ENCODE measurements at places on chromosomes 7 and 10.

GRCh38 chr10:132997517-132998265 is 55.3 kb upstream of the CFAP46 start:
- DNase-seq = no peak

DNA sequence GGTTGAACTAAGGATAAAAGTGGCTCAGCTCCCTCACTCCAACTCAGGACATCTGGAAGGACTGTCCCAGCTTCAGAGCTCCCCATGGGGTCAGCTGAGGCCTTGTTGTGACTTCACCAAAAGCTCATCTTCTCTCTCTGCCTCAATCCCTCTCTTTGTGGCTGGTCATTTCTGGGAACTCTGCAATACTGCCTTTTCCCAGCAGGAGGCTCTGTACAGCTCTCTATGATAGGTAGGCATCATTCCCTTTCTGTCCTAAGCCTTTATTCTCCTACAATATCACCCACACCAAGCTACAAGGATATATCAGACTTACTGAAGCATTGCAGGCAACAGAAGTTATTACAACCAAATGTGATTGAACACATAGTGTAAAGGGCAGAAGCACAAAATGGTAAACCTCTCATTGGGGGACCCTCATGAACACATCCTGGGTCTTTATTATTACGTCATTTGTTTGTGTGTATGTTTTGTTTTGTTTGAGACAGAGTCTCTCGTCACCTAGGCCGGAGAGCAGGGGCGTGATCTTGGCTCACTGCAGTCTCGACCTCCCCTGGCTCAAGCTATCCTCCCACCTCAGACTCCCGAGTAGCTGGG is 36.7 kb upstream of the PRPS1L1 start:
- DNase-seq = no peak

DNA sequence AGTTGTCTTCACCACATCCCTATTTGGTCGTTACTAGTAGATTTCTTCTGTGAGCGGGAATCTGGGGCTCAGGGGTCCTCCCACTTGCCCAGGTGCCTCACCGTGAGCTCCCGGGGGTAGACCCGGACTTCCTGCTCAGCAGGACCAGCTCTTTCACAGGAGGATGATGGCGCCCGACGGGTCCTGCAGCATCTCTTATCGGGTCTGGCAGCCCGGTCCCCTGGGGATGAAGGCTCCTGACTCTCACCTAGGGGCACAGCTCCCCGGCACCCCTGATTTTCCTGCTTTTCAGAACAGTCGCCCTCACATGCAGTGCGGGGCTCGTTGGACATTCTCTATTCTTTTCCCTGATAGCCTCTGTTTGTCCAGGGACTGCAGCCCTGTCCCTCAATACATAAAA is 33.0 kb upstream of the SHH start:
- DNase-seq = no peak

DNA sequence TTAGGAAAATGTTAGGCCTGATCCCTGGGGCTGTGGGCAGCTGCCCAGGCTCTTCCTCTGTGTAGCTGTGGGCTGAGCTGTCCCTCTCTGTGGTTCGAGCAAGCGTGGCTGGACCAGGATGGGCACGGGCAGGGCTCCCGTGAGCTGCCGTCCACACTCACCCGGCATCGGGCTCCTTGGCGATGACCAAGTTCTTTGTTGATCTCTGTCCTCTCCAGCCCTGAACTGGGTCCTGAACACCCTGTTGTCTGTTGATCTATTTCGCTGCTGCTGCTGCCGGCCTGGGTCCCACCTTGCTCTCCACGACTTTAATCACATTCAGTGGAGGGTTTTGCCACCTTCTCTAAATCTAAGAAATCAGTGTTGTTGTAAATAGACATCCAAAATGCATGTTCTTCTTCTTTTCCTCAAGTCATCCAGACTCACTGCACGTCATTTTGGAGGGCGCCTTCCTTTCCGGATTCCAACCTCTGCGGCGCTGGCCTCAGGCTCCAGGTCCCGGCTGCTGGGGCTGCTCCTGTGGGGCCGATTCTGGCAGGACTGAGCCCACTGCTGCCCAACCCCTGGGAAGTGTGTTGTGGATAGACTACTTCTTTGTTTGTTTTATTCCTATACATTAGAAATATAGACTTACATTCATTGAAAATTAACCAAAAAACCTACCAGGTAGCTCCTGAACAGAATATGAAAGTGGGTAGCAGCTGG is 100.6 kb downstream of the DYNC2I1 start:
- DNase-seq = no peak

DNA sequence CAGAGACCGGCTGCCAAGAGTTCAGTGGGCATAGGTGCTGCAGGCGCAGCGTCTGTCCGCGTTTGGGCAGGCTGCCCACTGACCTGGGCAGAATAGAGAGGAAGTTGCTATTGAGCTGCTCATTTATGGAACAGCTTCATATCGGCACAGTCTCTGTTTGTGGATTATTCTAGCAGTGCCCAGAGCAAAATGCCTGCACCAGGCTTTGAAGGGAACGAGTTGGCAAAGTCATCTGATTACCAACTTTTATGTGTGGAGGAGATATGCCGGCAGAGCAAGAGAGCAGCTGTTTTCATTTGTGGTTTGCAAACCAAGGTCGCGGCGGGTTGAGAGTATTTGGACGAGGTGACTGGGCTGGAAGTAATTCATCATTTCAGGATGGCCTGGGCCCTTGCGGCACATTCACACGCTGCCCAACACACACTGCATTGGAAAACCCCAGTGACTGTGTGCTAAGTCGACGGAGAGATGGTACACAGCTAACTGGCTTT is 228.5 kb downstream of the TCERG1L start:
- DNase-seq = no peak

Data from stimulated activated CD8-positive, alpha-beta memory T cell treated with anti-CD3 and anti-CD28 coated beads, Interleukin-4, amount 100 ng/mL, for 4 hours (primary cell).